ENCODE measurements at places on chromosomes 1 and 21.

GRCh38 chr1:209895709-209896108, 42.3 kb upstream of the SYT14 start:
- no peak for DNase-seq

- DNase-seq: no peak
Measured at GRCh38 chr1:15808955-15809354, 1.5 kb upstream of the UQCRHL start.

DNA sequence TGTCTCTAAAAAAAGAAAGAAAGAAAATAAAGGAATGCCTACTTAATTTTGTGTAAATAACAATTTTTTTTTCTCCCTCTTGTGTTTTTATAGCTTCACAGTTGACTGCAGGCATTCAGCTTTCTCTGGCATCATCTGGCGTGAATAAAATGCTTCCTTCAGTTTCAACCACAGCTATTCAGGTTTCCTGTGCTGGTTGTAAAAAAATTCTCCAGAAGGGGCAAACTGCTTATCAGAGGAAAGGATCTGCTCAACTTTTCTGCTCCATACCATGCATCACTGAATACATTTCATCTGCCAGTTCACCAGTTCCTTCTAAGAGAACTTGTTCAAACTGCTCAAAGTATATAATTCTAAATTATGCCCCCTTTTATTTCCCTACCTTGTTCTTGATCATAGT, 18.0 kb downstream of the ZMYM1 start:
- no peak for DNase-seq

DNA sequence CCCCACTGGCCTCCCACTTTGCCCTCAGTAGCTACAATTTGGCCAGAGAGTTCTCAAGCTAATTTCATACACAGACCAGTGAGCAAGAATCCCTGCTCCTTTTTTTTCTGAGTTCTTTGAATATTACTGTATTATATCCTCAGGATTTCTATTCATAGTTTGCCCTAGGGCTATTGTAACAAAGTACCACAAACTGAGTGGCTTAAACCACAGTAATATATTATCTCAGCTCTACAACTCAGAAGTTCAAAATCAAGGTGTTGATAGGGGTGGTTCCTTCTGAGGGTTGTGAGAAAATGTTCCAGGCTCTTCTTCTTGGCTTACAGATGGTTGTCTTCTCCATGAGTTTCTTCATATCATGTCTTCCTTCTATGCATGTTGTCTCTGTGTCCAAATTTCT, 289.4 kb upstream of the ESRRG start:
- no peak for DNase-seq

DNA sequence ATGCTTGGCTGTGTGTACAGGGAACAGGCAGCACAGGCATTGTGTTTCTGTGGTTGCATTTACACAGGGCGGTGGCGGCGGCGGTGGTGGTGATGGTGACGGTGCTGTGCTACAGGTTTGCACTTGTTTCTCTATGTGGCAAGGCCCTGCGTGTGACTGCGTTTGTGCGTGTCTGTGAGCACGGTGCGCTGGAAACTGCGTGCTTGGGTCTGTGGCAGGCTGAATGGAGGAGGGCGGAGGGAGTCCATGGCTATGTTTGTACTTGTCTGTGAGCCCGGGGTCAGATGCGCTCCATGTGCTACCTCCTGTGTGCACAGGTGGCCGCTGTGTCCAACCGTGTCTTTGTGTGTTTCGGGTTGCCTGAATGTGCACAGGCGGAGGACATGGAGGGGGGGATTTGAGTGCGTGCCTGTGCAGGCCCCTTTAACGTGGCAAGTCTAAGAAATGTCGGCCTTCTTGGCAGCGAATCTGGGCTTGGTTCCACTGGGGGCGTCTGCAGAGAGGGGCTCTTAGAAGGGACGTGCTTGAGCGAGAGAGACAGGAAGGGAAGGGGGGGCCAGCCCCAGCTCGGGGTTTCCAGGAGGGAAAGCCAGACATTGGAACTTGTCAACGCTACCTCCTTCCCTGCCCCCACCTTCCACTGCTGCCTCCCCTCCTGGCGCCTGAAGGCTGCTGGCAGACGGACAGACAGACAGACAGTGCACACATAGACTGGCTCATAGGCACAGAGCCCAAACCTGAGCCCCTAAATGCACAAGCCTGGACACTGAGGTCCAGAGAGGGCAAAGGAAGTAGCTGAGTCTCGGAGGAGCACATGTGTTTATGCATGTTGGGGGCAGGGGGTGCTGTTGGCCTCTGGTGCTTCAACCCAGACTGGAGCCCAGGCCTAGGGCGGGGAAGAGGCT, 32.7 kb upstream of the WASF2 start:
- DNase-seq: no peak

DNA sequence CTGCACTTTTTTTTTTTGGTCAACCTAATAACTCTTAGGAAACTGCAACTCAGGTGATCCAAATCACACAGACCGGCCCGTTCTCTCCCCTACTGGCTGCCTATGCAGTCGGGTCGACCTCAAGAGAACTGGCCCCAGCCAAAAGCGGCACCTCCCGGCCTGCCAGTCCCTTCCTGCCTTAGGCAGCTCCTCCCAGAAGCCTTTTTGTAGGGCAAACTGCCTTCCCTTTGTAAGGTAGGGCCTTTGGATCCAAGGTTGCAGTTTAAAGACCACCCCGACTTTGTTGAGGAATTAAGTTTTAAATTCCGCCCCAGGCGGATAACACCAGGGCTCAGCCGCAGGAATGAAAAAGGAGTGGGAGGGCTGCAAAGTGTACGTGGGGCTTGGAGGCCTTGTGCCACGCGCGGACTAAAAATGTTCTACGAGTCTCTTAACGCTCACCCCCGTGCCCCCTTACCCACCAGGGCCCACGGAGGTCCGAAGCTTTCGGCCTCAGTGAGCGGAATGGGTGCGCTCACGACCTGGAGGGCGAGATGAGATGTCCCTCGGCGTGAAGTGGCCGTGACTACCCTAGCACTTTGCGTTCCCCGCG, 642 bp upstream of the ST3GAL3 start:
- DNase-seq: no peak

GRCh38 chr1:66412704-66413103, 121.2 kb upstream of the SGIP1 start:
- no peak for DNase-seq
